ENCODE measurements at places on chromosomes 13 and 19. TPM values are rescaled to one million over a fixed set of nuclear protein-coding genes. Genes with fewer than 3 reads are reported as not detected.

TLE2 gene
- 1.4 TPM for total RNA-seq

LRRC63 gene
- total RNA-seq: 0.37 TPM

ZNF20 gene
- total RNA-seq: 9.1 TPM

CLEC17A gene
- total RNA-seq: not detected

Measured in neural crest cell (in vitro differentiated cells).